ENCODE measurements at places on chromosomes 16 and 17.

GRCh38 chr16:89335803-89336485 lies 118.4 kb downstream of the ZNF778 start:
- DNase-seq: no peak

GRCh38 chr17:64491034-64491860 lies 5.6 kb downstream of the POLG2 start:
- DNase-seq: no peak

GRCh38 chr16:27597361-27597760 lies 47.4 kb downstream of the KATNIP start:
- no peak for DNase-seq

DNA sequence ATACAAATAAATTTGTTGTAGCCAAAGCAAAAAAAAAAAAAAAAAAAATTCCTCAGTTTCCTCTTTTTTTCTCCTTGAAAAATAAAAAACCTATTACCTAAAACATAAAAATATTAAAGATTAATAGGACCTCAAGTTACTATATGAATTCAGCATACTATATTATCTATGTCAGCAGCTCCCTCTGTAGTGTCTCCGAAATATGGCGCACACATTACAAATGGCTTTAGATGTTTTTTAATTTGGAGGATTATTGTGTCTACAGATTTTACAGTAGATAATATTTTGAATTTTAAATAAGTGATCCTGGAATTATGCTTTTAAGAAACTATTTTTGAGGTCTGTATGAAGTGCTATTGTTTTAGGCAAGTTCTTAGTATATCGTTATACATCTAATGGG lies 94.4 kb downstream of the NLK start:
- DNase-seq: no peak

DNA sequence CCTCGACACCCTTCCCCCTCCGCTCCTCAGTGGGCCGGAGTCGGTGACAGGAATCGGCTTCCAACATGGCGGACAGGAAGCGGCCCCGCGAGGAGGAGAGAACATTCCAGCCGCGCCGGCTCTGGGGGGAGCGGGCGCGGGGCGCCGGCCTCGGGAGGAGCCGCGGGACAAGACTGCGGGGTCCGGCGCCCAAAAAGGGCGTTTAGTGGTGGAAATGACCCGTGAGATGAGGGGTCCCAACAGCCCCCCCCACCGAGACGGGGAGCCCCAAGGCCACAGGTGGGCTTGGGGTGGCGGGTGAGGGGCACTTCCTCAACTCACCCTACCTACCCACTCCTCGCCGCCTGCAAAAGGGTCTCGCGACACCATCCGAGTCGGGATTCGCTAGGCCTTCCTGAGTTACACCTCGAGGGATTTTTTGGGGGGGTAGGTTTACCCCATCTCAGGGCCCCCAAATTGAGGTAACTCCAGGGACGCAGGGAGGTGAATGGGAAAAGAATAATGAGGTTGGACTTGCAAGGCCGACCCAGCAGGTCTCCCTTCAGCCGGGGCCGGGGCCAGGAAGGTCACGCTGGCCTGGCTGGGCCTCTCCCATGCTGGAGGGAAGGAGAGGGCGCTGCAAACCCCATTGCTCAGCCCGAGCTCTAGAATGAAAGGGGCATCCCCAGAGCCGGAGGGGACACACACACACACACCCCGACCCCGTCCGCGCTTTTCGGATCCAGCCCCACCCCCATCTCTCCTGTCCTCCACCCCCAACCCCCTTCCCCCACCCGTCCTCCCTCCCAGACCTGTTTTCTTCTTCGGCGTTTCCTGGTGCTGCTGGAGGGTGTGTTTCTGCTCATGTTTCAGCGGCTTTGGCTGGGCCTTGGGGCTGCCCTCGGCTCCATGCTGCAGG lies 707 bp downstream of the NUFIP2 start:
- DNase-seq: peak; percentile 42

- DNase-seq: no peak
Measured at GRCh38 chr17:21313320-21313719, 28.8 kb downstream of the MAP2K3 start.

DNA sequence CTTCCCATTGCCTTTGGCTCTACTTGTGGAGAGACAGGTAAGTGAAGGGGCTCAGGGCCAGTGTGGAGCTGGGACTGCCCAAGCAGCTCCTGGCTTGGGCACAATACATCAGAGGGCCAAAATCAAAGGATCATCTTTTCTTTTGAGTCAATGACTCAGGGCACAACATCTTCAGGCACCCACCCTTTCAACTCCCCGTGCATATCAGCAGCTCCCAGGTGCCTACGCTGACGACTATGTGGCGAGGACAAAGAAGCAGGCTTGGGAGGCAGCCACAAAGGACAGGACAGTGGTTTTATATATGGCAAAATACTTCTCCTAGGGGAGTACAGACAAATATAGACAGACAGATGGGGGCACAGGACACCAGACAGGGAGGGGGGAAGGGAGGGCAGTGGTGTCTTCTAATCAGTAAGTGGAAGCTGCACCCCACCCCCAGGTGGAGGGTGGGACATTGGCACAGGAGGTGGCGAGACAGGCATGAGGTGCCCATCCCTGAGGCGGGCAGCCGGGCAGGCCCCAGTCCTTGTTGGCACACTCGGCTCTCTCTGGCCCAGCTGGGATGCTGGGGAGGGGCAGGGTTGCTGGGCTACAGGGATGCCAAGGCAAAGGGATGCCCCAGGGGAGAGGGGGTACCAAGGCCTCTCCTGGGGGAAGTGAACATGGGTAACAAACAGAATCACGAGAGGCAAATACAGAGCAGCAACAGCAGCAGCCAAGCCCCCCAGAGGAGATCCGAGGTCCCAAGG lies 7.7 kb upstream of the ARL5C start:
- DNase-seq: no peak

DNA sequence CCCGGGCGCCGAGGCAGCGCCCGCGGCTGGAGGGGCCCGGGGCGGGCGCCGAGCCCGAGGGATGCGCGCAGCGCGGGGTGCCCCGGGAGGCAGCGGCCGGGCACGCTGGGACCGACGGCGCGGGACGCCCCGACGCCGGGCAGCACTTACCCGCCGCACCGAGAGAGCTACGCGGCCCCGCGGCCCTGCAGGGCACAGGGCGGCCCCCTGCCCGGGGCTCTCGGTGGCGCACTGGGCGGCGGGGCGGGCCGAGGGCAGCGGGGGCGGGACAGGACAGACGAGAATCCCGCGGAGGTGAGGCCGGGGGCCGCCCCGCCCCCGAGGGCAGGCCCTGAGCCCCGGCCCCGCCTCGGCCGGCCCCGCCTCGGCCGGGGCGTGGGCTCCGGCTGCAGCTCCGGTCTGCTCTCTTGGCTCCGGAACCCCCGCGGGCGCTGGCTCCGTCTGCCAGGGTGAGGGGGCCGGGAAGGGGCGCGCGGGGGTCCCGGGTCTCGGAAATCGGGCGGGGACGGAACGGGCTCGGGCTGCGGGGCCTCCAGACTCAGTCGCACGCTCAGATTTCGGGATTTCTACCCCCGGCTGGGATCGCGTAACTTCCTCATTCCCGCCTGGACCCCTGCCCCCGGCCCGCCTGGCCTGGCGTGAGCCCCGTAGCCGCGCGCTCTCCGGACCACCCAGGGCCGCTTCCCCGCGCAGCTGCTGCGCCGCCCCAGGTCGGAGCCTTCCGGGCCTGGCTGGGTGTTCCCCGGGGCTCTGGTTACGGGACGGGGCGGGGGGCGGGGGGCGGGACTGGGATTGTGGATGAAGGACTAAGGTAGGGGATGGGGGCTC lies at the start of gene PLD2:
Gene PLD2, plus strand, starts transcription at position 376 of the 828 bp plus-strand sequence. CDS start 621 bp downstream, outside the sequence.
- DNase-seq: peak; percentile 63

DNA sequence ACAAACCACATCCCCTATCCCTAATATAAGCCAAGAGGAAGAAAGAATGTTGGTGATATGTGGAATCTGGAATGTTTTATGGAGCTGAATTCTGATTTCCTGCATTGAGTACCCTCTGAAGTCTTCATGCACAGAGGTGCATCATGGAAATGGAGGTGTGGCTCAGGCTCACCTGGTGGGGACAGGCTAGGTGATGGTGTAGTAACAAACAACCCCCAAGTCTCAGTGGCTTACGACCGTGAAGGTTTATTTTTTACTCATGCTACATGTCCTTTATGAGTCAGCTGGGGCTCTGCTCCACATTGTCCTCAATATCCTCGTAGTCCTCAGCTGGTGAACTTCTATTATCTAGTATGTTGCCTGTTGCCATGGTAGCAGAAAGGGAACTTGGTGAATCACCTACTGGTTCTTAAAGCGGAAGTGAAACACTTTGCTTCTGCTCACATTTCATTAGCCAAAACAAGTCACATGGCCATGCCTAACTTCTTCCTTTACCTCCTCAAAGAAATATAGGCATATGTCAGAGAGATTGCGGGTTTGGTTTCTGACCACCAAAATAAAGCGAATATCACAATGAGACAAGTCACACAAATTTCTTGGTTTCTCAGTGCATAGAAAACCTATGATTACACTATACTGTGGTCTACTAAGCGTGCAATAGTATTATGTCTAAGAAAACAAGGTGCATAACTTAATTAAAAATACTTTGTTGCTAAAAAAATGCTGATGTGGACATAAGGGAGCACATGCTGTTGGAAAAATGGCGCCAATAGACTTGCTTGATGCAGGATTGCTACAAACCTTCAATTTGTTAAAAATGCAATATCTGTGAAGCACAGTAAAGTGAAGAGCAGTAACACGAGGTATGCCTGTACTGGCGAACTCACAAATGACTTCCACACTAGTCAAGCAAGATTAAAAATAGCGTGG lies at the start of gene PMFBP1:
Gene PMFBP1, minus strand, starts transcription at position 51 of the 930 bp plus-strand sequence. CDS start 947 bp downstream, outside the sequence.
- no peak for DNase-seq

GRCh38 chr17:58660621-58661020 lies 31.2 kb downstream of the TEX14 start:
- DNase-seq: no peak

- no peak for DNase-seq
Measured at GRCh38 chr17:53635444-53635843, 187.3 kb upstream of the KIF2B start.

- no peak for DNase-seq
Measured at GRCh38 chr16:1820096-1820945, 6.3 kb downstream of the HAGH start.

- DNase-seq: no peak
Measured at GRCh38 chr17:63075969-63076368, 109.9 kb downstream of the TANC2 start.

- DNase-seq: peak; percentile 47
Measured at GRCh38 chr17:17205368-17206123, 587 bp downstream of the PLD6 start.
